ENCODE measurements at places on chromosomes 5 and 9. TPM values are rescaled to one million over a fixed set of nuclear protein-coding genes. Genes with fewer than 3 reads are reported as not detected.

Gene DNAJC25
- total RNA-seq = 10.9 TPM

Gene SLC34A3
- total RNA-seq = not detected

Gene PCDHB13
- 4.7 TPM for total RNA-seq

Gene ACSL6
- not detected for total RNA-seq

Gene PTGR1
- total RNA-seq = 27.8 TPM

Gene GCNT4
- 1.8 TPM for total RNA-seq

- H3K4me3 ChIP-seq = no peak overlapping the region
- no peaks in the 10 kb centered on the region for H3K27me3 ChIP-seq
- no peaks in the 10 kb centered on the region for H3K4me1 ChIP-seq
- no peaks in the 10 kb centered on the region for H3K36me3 ChIP-seq
- DNase-seq = no peak
- H3K27ac ChIP-seq = no peak overlapping the region
Observed at GRCh38 chr5:157594675-157595459, 19.3 kb upstream of the ADAM19 start.

DNA sequence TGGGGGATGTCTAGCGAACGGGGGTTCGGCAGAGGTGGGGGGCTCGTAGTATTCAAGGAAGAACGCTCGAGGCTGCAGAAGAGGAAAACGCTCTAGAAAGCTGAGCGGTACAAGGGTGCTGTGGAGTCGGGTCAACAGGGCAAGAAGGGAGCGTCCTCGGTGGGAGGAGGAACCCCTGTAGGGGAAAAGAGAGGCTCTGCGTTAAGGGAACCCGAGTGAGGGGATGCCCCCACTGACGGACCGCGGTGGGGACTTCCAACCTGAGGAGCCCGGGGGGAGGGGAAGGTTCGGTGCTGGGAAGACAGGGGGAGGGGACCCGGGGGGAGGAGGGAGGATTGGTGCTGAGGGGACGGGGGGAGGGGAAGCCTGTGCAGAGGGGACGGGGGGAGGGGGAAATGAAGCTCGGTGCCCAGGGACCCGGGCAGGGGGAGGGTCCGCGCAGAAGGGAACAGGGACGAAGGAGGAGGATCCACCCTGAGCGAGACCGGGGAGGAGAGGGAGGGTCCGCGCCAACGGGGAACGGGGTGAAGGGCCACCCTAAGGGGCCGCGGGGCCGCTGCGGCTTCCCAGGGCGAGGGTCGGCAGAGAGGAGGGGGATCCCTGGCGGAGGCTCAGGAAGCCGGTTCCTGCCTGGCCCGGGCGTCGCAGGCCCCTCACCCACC lies 621 bp downstream of the NR6A1 start:
- DNase-seq = no peak
- no peaks in the 10 kb centered on the region for H3K27me3 ChIP-seq
- peak overlapping the region; percentile 99 for H3K4me3 ChIP-seq
- no peaks in the 10 kb centered on the region for H3K36me3 ChIP-seq
- H3K4me1 ChIP-seq = peaks cover 25% of the 10 kb centered on the region

GRCh38 chr9:33439731-33440130 lies 7.7 kb downstream of the AQP3 start:
- no peak overlapping the region for H3K4me3 ChIP-seq
- H3K36me3 ChIP-seq = no peaks in the 10 kb centered on the region
- H3K4me1 ChIP-seq = peaks cover 44% of the 10 kb centered on the region
- no peak for DNase-seq
- H3K27me3 ChIP-seq = no peaks in the 10 kb centered on the region

DNA sequence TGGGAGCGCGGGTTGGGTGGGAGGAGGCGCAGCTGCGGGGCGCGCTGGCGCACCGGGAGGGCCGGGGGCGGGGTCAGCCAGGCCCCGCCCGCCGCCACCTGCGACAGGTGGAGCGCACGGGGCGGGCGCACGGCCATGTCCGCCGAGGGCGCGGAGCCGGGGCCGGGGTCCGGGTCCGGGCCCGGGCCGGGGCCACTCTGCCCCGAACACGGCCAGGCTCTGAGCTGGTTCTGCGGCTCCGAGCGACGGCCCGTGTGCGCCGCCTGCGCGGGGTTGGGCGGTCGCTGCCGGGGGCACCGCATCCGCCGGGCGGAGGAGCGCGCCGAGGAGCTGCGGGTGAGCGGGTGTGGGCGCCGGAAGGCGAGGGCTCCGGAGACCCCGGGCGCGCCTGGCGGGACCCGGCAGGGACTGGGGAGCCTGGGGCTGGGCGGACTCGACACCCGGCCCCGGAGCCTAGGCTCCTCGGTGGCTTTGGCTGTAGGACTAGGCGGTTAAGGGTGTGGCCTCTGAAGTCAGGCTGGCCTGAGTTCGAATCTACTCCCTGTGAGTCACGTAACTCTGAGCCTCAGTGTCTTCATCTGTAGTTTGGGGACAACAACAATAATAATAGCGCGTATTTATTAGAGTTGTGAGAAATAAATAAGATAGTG lies at the start of gene BSPRY:
Gene BSPRY, plus strand, starts transcription at position 97 of the 650 bp plus-strand sequence. Its CDS starts 39 bp downstream, at position 136.
- peak within 1 kb of the TSS; percentile 60 for H3K4me3 ChIP-seq
- no peak within 1 kb of the TSS for H3K27ac ChIP-seq
- H3K4me1 ChIP-seq = no peaks in the 10 kb centered on the region
- no peaks in the 10 kb centered on the region for H3K36me3 ChIP-seq

DNA sequence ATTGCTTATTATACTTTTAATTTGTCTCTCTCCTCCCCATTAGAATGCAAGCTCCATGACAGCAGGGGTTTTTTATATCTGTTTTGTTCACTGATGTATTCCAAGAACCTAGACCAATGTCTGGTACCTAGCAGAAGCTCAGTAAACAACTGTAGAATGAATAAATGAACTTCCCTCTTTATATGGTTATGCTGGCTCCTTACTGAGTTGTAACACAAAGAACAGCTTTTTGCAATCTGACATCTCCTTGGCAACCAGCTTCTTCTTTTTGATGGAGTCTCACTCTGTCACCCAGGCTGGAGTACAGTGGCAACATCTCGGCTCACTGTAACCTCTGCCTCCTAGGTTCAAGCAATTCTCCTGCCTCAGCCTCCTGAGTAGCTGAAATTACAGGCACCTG lies 13.6 kb downstream of the TRMO start:
- peaks cover 20% of the 10 kb centered on the region for H3K4me1 ChIP-seq
- H3K4me3 ChIP-seq = no peak overlapping the region
- peaks cover 63% of the 10 kb centered on the region for H3K36me3 ChIP-seq
- DNase-seq = no peak

DNA sequence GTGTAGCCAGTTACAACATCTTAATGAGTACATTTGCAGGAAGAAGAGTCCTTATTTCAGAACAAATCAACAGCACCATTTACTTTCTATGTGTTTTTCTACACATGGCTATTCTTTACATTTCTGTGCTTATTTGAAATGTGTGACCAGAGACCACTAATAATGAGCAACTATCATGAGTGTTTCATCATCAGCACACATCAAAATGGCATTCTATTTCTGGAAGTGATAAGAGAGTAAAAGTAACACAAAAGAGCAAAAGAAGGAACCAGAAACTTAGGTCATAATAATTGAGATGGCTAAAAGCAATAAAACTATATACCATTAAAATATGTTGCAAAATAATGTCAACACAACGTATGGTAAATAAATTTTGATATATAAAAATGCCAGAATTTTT lies 159.7 kb downstream of the PBX3 start:
- DNase-seq = no peak
- H3K4me3 ChIP-seq = no peak overlapping the region
- peaks cover 5% of the 10 kb centered on the region for H3K4me1 ChIP-seq
- H3K27me3 ChIP-seq = no peaks in the 10 kb centered on the region

- H3K27me3 ChIP-seq = no peaks in the 10 kb centered on the region
- H3K36me3 ChIP-seq = peaks cover 6% of the 10 kb centered on the region
- DNase-seq = peak; percentile 9
- peak overlapping the region; percentile 81 for H3K27ac ChIP-seq
- H3K4me1 ChIP-seq = peaks cover 27% of the 10 kb centered on the region
- no peak overlapping the region for H3K4me3 ChIP-seq
Observed at GRCh38 chr9:70590315-70590677, 175.8 kb upstream of the KLF9 start.

- no peaks in the 10 kb centered on the region for H3K36me3 ChIP-seq
- peaks cover 62% of the 10 kb centered on the region for H3K27me3 ChIP-seq
- H3K4me1 ChIP-seq = no peaks in the 10 kb centered on the region
- H3K27ac ChIP-seq = no peak overlapping the region
- no peak for DNase-seq
Observed at GRCh38 chr9:68762570-68762969, 57.5 kb downstream of the PIP5K1B start.

- H3K36me3 ChIP-seq = peaks cover 88% of the 10 kb centered on the region
- no peaks in the 10 kb centered on the region for H3K4me1 ChIP-seq
- no peak overlapping the region for H3K4me3 ChIP-seq
- DNase-seq = no peak
Observed at GRCh38 chr9:98208635-98209034, 16.2 kb upstream of the CORO2A start.

DNA sequence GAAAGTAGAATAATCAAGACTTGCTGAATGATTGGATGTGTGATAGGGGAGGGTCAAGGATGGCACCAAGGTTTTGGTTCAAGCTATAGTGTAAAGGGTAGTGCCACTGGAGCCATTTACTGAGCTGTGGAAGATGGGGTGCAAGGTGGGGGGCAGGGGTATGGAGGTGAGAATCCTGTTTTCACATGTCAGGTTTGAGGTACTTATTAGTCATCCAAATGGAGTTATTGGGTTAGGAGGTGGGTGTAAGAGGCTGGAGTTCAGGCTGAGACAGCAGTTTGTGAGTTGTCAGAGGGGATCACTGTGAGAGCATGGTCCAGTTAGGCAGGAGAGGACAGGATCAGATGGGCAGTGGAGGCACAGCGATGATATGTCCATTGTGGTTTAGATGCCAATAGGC lies 8.9 kb downstream of the PCBD2 start:
- H3K27me3 ChIP-seq = no peaks in the 10 kb centered on the region

DNA sequence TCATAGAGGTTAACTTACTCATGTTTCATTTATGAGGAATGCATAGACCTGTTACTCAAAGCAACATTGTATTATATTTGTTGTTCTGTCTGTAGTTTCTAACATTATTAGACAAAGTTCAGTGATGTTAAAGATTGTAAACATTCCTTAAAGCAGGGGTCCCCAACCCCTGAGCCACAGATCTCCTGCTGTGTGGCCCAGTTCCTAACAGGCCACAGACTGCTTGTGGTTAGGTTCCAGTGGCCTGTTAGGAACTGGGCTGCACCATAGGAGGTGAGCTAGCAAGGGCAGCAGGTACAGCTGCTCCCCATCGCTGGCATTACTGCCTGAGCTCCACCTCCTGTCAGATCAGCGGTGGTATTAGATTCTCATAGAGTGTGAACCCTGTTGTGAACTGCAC lies 181.1 kb downstream of the KDM4C start:
- H3K36me3 ChIP-seq = peaks cover 11% of the 10 kb centered on the region
- no peak for DNase-seq

DNA sequence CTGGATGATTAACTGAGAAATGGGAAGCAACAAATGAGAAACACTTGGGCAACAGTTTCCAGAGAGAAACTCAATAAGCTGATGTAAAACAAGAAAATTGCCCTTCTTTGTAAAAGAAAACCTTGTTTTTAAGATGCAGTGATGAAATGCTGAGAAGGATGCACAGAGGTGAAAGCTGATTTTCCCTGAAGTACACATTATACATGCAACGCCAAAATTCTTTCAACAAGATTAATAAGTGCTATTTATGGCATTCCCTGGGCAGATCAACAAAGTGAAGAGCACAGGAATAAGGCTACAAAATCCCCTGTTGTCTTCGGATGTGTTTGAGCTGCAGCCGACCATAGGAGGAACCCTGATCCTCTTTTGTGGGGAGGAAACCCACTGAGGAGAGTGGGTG lies 208.0 kb upstream of the ANKH start:
- H3K27me3 ChIP-seq = no peaks in the 10 kb centered on the region
- no peak overlapping the region for H3K4me3 ChIP-seq
- no peak overlapping the region for H3K27ac ChIP-seq
- no peak for DNase-seq

GRCh38 chr5:154712518-154713437 lies 42.4 kb upstream of the LARP1 start:
- no peaks in the 10 kb centered on the region for H3K36me3 ChIP-seq
- no peak overlapping the region for H3K27ac ChIP-seq
- H3K27me3 ChIP-seq = no peaks in the 10 kb centered on the region
- H3K4me3 ChIP-seq = no peak overlapping the region

DNA sequence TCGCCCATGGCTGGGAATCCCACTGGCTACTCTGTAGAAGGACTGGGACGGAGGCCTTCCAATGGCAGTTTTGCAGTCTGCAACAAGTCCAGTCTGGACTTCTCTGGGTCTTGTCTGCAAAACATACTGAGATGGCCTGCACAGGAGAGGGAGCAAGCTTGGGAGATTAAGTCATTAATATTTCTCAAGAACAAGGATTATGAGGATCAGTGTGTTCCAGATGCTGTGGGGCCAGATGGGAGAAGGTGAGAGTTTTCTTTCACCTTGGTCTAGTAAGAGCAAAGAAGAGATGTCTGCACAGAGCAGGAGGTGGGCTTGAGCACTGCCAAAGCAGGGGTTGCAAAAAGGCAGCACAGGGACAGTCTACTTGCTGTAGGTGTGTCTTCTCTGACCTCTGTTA lies at the start of gene PDE6A:
Gene PDE6A, minus strand, starts transcription at position 128 of the 400 bp plus-strand sequence. Its CDS starts 120 bp downstream, at position 8.
- no peaks in the 10 kb centered on the region for H3K27me3 ChIP-seq
- peak within 1 kb of the TSS; percentile 32 for H3K27ac ChIP-seq
- H3K4me1 ChIP-seq = peaks cover 49% of the 10 kb centered on the region
- no peak within 1 kb of the TSS for H3K4me3 ChIP-seq
- H3K36me3 ChIP-seq = no peaks in the 10 kb centered on the region

DNA sequence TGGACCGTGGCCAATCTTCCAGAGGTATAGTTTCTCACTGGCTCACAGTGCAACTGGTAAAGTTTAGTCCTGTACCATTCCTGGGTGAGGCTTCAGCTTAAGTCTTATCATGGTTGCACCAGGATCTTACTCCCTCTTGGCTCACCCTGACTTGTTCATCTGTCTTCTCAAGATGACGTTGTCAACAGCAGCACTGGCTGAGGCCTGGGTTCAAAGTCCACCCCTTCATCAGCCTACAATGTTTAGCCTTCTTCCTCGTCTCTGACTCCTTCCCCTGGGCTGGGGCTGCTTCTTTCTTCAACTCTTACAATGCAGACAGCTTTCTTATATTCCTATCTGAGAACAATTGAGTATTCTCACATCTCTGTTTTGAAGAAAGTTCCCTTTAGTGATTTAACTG lies 311.1 kb upstream of the CLINT1 start:
- H3K27me3 ChIP-seq = no peaks in the 10 kb centered on the region
- H3K4me1 ChIP-seq = no peaks in the 10 kb centered on the region
- H3K4me3 ChIP-seq = no peak overlapping the region
- H3K27ac ChIP-seq = no peak overlapping the region
- no peak for DNase-seq

DNA sequence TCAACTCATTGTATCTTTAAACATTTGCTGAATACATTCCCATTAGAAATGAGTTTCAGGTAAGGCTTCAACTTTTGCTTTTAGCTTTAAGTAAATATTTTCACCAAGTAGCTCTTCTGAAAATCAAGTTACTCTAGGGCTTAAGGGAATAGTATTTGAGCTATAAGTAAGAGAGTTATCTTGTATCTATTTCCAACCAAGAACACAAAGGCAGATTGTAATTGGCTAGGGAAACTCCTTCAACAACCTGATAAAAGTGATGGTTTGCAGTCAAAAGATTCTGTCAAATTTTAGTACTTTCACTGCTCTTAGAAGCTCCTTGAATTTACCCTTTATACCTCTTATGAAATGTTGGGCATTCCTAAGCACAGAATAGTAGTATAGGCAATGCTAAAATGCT lies 13.0 kb downstream of the ELL2 start:
- no peak overlapping the region for H3K4me3 ChIP-seq
- peaks cover 30% of the 10 kb centered on the region for H3K36me3 ChIP-seq
- no peaks in the 10 kb centered on the region for H3K27me3 ChIP-seq
- no peak for DNase-seq
- H3K4me1 ChIP-seq = peaks cover 37% of the 10 kb centered on the region
- no peak overlapping the region for H3K27ac ChIP-seq

Measured in MCF 10A (cell line).